Astrocyte of the spinal cord (primary cell): ENCODE measurements at places on chromosomes 1 and 21.
A peak's percentile ranks its signal among the peaks of the same experiment; 100 is the strongest.

- DNase-seq, result no peak
Observed at GRCh38 chr21:44729336-44730027, 18.1 kb upstream of the TSPEAR start.

DNA sequence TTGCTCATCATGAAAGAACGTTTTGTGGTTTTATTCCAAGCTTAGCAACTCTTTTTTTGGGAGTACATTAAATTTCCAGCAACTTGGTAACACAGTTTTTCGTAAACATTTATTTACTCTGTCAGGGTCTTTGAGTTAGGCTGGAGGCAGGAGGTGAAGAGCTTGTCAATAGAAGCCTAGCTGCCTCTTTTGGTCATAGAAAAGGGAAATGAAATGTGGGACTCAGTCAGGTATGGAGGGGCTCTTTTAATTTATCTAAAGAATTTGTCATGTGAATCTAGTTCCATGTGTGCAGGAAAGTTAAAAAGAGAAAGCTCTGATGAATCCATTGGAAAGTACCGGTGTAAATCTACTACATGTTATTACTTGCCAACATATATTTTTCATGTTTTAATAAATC lies 45.9 kb upstream of the PRMT6 start:
- no peak for DNase-seq

GRCh38 chr1:12204140-12204539 lies 25.7 kb upstream of the VPS13D start:
- no peak for DNase-seq

DNA sequence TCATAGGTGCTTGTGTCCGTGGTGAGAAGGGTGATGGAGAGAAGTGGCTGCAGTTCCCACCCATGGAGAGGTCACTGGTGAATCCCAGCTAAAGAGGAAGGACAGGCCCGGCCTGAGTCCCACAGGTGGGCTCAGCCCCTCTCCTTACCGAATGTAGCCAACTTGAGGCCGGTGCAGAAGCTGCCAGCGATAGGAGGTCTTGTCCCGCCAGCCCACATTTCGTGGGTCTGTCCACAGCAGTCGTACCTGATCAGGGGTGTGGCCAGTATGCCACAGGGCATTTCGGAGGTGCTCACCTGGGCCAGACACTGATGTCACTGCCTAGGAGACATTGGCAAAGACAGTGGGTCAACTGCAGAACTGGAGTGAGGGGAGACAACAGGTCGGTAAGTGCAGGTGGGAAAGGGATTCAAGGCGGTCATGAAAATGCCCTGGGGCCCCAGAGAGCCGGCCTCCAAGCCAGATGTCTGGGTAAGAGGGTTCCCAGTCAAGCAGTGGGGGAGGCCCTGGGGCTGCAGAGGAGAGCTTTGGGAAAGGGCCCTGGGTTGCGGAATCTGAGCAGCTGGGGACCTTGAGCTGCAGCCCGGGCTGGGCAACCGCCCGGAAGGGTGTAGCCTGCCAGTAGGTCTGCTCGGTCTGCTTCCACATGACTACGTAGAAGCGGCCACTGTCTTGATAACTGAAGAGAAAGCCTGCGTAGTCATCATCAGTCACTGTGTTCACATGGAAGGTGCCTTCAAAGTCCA lies 10.6 kb downstream of the THBS3 start:
- DNase-seq, result no peak

DNA sequence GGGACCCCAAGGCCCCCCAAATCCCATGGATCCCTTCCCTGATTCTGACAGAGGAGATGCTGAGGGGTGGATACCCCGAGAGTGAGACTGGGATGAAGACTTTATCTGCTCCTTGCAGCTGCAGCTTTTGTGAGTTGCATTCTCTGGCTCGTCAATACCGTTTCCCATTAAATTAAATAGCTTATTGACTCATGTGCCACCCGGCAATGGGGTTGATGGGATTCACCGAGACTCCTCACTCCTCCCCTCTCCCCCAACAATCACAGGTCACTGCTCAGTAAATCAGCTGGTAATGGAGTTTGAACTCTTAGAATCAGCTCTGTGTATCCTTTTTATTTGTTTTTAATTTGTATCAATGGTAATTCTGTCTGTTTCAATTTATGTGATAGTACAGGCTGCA lies 337.5 kb upstream of the PLXNA2 start:
- no peak for DNase-seq

- no peak for DNase-seq
Observed at GRCh38 chr1:53600001-53600400, 139.0 kb downstream of the GLIS1 start.

DNA sequence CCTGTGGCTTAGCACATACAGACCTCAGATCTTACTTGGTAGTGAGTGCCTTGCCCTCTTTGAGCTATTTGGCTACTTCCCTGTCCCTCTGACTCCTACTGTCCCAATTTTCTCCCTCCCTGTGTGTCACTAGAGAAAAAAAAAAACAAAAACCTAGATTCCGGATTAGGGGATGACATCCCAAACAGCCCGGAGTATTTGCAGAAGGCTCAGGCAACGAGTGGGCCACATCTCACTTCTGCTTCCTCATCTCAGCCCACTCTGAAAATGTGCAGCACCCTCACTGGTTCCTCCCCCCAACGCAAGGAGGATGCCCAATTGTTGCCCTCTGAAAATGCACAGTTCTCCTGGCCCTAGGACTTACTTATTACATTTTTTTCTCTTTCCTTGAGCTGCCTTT lies 4.9 kb downstream of the NHLH1 start:
- no peak for DNase-seq

DNA sequence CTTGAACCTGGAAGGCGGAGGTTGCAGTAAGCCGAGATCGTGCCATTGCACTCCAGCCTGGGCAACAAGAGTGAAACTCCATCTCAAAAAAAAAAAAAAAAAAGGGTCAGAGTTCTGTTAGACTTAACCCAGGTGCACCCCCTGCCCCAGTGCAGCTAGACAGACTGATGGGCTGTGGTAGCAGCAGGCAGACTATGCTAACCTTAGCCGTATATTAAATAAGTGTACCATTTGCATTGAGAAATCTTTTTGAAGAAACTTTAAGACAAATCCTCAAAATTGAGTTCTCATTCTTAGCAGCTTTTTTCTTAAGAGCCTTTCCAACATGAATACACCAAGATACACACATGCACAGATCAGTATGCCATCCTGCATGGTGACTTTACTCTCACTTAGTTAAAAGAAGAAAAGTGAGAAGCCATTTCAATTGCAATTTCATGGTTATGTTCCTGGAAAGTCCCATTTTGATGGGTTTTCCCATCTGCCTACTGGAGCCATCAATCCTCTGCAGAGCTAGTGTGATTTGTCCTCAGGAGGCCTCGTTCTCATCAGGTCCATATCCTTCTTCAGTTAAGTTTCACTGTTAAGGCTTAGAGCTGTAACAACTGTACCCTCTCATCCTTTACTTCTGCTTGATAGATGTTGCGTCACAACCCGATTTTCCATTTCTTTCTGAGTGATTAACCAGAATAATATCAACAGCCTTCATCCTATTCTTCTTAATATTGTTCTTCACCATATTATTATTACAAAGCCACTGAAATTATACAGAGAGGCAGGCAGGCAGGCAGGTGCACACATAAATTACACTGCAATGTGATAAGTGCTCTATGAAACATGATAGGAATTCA lies 7.3 kb downstream of the FCRLB start:
- no peak for DNase-seq

DNA sequence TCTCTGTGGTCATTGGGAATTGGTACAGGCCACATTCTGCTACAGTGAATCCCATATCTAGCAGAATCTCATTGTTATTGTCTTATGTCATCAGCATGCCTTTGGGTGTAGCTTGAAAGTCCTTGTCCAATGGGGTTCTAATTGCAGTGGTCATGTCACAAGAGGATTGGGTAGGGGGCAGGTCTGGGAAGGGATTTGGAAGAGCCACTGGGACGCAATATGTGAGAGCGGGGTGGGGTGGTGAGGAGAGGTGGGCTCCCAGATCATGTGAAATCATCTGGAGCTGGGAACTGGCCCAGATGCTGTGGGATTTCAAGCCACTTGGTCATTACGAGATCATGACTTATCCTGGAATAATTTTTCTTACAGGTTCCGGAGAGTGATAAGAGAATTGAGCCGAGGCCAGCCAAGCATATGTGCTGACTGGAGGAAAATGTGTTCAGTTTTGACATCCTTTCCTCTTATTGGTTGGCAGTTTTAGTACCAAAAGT lies 16.3 kb downstream of the CNIH3 start:
- peak; percentile 89 for DNase-seq

- DNase-seq, result peak; percentile 29
Observed at GRCh38 chr1:236128646-236129178, 13.6 kb upstream of the GPR137B start.

DNA sequence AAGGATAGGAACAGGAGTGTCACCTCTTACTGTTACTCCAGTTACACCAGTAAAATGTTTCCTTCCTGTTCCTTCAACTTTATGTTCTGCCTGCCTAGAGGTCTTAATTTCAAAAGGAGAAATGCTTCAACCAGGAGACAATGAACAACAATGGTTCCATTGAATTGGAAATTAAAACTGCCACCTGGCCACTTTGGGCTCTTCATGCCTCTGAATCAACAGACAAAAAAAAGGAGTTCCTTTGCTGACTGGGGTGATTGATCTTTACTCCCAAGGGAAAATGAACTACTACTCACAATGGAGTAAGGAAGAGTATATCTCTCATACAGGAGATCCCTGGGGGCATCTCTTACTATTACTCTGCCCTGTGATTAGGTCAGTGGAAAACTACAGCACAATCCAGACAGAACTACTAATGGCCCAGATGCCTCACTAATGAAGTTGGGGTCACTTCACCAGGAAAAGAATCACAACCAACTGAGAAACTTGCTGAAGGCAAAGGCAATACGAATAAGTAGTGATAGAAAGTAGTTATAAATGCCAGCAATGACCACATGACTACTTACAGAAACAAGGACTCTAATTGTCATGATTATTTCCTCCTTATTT lies 76.6 kb upstream of the PRDX6 start:
- no peak for DNase-seq

DNA sequence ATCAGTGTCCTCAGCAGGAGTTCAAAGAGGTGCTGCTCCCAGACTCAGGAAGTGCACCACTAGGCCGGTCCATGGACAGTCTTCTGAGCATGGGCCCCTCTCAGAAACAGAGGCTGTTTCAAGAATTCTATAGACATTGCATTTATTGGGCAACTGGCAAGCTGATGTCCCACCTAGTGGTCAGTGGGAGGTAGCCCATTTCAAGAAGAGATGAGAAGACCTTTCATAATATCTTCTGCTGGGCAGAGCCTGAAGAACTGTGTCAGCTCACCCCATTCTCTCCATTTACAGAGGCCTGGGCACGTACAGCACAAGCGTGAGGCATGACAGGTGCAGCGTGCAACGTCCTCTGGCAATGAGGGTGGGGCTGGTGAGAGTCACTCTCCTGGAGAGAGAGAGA lies 216.0 kb downstream of the DYRK1A start:
- DNase-seq, result peak; percentile 73

GRCh38 chr1:228118040-228118439 lies 8.9 kb upstream of the MRPL55 start:
- no peak for DNase-seq

GRCh38 chr1:15139654-15140350 lies 13.7 kb upstream of the TMEM51 start:
- no peak for DNase-seq

DNA sequence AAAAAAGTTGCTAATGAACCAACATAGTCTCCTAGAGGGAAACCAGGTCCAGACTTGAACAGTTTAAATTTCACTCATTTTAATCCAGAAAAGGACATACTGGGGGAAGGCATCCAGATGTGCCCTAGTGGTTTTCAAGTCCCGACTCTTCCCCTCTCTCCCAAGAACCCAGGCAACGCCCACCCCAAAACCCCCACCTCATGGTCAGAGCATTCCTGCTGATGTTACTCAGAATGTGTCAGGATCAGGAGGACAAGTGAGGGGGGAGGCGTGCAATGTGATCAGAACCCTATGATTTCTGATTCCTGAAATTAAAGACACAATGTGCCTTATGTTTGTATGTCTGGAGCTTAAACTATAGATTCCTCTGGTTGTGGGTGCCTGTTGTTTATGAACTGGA lies 1.6 kb upstream of the CTSK start:
- peak; percentile 32 for DNase-seq

DNA sequence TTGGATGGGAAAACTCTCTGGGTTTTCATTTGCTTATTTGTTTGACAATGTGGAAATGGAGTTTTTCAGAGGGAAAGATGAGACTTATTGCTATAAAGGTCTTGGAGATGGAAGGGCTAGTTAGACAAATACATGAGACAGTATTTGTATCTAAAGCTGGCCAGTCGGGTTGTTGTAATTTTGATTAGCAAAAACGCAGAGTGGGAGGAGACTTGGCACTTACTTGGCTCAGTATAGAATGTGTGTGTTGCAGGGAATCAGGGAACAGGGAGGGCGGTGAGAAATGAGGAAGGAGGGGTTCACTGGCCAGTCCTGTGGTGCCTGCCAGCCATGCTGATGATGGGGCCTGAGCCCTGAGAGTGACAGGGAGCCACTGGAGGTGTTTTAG lies 6.0 kb upstream of the FOXE3 start:
- no peak for DNase-seq

DNA sequence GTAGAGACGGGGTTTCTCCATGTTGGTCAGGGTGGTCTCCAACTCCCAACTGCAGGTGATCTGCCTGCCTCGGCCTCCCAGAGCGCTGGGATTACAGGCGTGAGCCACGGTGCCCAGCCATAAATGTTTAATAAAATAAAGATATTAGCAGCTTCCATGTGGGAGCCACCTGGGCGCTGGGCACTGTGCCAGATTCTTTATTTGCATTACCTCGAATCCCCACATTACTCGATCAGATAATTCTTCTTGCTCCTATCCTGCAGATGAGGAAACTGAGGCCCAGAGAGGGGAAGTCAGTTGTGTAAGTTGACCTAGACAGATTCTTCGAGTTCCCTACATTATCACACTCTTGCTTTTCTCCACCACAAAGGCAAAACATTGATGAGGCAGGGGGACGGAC lies 24.9 kb upstream of the TENT5B start:
- DNase-seq, result no peak

DNA sequence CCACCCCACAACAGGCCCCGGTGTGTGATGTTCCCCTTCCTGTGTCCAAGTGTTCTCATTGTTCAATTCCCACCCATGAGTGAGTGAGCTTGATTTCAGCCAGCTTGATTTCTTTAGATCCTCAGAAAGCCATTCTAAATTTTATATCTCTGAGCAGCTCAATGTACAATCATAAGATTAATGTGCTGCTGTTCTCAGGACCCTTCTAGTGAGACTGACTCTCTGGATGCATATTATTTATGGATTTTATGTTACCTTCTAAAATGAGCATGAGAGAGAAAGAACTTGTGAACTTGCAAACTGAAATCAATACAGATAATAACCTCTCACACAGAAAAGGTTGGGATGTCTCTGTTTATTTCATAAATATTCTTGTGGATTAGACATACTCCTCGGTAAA lies 1133.5 kb upstream of the TMPRSS15 start:
- DNase-seq, result no peak

- no peak for DNase-seq
Observed at GRCh38 chr1:71572038-71572437, 491.2 kb upstream of the ZRANB2 start.
